GM23338 (cell line): ENCODE measurements at places on chromosomes 7 and 10. TPM values are rescaled to one million over a fixed set of nuclear protein-coding genes. Genes with fewer than 3 reads are reported as not detected.

The LGI1 gene
- total RNA-seq: 0.28 TPM in 1 of 2 replicates, not detected in the other

The HKDC1 gene
- 0.03 TPM in 1 of 2 replicates, not detected in the other for total RNA-seq

DNA sequence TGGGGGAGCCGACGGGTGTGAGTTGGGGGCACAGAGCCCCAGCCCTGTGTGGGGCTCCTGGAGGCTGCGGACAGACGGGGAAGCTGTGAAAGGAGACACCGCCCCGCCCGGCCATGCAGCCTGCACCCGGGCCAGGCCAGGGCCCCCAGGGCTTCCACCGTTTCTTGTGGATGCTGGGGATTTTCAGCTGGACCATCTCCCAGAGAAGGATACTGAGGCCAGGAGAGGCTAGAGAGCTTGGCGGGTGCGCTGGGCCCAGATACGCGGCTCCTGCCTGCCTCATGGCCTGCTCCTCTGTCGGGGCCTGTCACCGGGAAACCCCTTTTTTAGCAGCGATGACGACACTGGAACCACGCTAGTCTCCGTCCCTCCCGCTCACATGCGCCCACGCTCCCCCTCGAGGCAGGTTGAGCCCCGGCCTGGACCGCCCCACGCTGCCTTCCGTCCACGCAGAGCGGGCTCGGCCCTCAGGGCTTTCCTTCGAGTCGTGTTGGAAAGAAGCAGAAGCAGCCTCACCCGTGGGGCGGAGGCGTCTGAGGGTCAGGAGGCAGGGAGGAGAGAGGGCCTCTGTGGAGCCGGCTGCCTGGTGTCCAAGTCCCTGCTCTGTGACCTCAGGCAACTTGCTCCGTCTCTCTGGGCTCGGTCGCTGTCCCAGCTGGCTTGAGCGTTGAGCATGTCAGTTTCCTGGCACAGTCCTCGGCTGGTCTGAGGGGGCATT, 11.7 kb downstream of the TMEM184A start:
- H3K36me3 ChIP-seq: no peaks in the 10 kb centered on the region
- no peak overlapping the region for H3K4me3 ChIP-seq
- no peak for DNase-seq
- no peak overlapping the region for H3K27ac ChIP-seq
- no peaks in the 10 kb centered on the region for H3K4me1 ChIP-seq
- H3K27me3 ChIP-seq: no peaks in the 10 kb centered on the region

GRCh38 chr7:103771294-103771693, 218.2 kb downstream of the RELN start:
- no peaks in the 10 kb centered on the region for H3K27me3 ChIP-seq
- H3K4me3 ChIP-seq: no peak overlapping the region
- H3K27ac ChIP-seq: no peak overlapping the region
- H3K36me3 ChIP-seq: no peaks in the 10 kb centered on the region
- H3K4me1 ChIP-seq: peaks cover 2% of the 10 kb centered on the region

- no peak overlapping the region for H3K4me3 ChIP-seq
- H3K27ac ChIP-seq: no peak overlapping the region
- no peaks in the 10 kb centered on the region for H3K36me3 ChIP-seq
- DNase-seq: peak; percentile 53
Observed at GRCh38 chr10:6701289-6701688, 121.2 kb upstream of the PRKCQ start.
